Stimulated activated CD4-positive, alpha-beta T cell treated with anti-CD3 and anti-CD28 coated beads, Interleukin-4, amount 100 ng/mL, for 4 hours (primary cell): ENCODE measurements at places on chromosomes 2 and 18.

DNA sequence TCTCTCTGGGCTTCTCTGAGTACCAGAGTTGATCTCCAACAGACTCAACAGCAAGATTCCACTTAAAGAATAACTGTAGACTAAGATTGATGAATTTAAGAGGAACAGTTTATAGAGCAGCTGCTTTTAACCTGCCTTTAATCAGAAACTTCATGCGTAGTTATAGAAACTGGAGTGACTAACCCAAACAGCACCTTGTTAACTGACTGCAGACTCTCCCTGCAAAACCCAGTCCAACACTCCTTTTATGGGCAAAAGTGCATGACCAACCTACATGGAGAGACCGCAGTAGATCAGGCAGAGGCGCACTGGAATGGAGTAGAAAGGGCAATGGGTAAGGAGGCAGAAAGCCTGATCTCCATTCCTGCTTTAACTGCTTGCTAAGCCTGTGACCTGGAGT lies 110.6 kb downstream of the NRP2 start:
- no peak for DNase-seq

DNA sequence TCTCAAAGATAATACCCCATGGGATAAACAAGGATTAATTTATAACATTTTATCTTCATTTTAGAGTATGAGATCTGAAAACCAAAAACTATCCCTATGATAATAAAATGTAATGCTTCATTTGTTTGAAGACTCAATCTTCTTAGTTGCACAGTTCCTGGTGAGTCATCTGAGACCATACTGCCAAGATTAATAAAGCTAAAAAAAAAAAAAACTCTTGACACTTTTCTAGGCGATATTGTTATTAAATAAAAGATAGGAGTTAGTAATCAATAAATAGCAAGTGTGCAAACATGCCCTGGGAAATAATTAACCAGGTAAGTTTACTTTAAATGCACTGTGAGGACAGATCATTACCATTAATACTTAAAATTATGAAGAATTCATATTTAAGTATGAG lies 83.9 kb downstream of the RPE start:
- DNase-seq = no peak

DNA sequence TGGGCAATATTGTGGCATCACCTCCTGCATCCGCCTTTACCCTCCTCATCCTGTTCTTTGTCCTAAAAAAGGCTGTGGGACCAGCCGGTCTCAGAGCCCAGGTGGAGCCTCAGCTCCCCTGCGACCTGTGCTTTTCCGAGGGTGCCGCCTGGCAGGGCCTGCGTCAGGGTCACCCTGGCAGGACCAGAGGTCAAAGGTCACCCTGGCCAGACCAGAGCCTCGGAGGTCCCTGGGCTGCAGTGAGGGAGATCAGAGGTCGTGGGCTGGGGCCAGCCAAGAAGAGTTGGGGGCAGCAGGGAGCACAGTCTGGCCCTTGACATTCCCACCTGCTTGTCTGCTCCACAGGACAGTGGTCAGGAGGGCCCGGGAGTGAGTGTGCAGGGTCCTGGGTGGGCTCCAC lies 31.5 kb downstream of the RBFA start:
- DNase-seq = no peak

GRCh38 chr2:100317634-100318033 lies 4.7 kb downstream of the LONRF2 start:
- no peak for DNase-seq

GRCh38 chr2:150885774-150886386 lies 375.8 kb downstream of the RBM43 start:
- DNase-seq = no peak

DNA sequence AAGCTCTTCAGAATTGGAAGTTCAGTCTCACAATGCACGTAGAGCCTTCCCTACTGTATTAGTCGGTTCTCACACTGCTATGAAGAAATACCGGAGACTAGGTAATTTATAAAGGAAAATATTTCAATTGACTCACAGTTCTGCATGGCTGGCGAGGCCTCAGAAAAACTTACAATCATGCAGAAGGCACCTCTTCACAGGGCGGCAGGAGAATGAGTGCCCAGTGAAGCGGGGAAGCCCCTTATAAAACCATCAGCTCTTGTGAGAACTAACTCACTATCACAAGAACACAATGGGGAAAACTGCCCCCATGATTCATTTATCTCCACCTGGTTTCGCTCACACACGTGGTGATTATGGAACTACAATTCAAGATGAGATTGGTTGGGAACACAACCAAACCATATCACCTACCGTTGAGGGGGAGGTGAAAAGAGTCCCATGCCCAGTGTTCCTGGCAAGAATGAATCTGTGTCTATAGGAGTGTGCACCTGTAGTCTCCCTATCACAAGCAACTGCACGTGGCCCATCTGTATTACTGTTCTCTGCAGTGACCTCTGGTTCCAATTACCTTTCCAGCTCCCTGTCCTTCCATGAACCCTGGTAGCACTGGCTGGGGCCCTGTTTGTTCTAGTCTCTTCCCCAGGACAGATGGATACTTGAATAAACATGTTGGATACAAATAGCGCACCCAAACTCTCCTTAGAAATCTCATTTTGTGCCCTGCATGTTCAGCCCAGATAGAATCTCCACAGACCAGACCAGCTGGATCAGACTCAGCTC lies 44.4 kb upstream of the ATL2 start:
- DNase-seq = no peak

DNA sequence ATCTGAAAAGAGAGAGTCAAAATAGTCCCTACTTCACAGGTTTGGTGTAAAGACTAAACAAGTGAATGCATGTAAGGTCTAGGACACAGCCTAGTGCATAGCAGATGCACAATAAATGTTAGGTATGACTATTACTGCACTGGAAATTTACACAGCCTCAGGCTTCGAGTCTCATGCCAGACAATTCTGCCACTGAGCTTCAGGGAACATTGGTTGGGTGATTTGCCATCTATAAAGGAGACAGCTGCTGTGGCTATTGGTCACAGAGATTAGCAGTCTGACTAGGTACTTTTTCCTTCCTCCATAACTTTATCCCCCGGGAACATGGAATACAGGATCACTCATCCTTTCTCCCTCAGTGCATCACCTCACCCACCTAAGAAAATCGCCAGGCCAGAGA lies 89.2 kb downstream of the FAM124B start:
- DNase-seq = no peak

- no peak for DNase-seq
Observed at GRCh38 chr2:41698678-41699422, 349.0 kb upstream of the PKDCC start.

- DNase-seq = no peak
Observed at GRCh38 chr2:219388907-219389156, 1.1 kb upstream of the DNPEP start.

GRCh38 chr2:230068651-230069055 lies at the start of gene SLC16A14:
Gene SLC16A14 (minus strand): TSS chr2:230068924. CDS start chr2:230059352, 9,572 bp downstream.
- DNase-seq = no peak

DNA sequence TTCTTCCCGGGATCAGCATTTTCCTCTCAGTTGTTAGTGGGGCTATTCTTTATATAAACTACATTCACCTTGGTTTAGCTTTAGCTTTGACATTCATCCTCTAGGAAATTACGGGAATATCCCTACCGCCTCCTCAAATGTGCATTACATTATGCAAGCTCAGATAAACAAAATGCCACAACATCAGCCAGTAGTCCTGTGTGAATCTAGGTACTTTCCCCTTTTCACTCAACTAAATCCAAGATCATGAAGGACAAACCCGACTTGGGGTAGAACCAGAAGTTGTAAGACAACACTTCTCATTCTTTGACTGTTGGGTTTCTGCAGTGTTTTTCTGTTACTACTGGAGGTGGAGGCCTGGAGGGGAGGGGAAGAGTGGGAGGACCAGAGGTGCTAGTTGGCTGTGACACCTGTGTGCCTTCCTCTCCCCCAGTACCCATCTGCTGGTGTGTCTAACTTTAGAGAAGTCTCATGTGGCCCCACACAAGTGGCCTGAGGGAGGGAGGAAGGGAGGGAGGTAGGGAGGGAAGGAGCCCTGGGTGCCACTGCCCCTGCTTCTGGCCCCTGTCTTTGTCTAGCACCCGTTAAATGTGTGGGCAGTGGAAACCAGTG lies 84.8 kb upstream of the BCL2L11 start:
- no peak for DNase-seq

DNA sequence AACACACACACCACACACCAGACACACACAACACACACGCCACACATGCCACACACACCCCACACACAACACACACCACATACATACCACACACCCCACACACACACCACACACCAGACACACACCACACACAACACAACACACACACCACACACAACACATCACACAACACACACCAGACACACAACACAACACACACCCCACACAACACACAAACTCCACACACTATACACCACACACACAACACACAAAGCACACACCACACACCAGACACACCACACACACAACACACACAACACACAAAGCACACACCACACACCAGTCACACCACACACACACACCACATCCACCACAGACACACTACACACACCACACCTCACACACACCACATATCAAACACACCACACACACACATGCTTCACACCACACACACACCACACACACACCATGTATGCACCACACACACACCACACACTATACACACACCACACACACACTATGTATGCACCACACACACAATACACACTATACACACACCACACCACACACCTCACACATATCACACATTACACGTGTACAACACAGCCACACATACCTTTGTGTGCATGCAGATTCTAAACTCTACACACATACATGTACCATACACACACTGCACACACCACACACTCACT lies 72.2 kb downstream of the TMEM18 start:
- DNase-seq = no peak

DNA sequence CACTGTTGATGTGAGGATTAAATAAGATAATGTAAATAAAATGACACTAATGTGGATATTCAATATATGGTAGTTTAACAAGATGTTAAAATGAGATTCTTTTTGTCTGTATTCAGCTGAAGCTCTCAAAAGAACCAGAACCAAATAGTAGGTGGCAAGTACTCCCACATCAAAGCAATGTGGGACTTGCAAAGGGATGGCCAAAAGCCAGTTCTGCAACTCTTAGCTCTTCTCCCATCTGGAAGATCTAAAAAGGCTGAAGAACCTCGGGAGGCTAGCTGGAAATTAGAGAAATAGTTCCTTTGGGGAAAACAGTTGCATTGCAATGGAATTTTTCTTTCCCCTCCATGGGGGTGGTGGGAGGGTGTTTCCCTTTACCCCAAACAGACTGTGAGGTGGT lies 48.7 kb downstream of the FBXO48 start:
- no peak for DNase-seq

DNA sequence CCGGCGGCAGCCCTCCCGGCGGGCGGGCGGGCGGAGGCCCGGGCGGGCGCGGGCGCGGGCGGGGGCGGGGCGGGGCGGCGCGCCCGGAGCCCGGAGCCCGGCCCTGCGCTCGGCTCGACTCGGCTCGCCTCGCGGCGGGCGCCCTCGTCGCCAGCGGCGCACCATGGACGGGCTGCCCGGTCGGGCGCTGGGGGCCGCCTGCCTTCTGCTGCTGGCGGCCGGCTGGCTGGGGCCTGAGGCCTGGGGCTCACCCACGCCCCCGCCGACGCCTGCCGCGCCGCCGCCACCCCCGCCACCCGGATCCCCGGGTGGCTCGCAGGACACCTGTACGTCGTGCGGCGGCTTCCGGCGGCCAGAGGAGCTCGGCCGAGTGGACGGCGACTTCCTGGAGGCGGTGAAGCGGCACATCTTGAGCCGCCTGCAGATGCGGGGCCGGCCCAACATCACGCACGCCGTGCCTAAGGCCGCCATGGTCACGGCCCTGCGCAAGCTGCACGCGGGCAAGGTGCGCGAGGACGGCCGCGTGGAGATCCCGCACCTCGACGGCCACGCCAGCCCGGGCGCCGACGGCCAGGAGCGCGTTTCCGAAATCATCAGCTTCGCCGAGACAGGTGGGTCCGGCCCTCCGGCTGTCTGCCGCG lies at the start of gene INHBB:
INHBB (plus strand) TSS at position 111 of the 641 bp plus-strand sequence; CDS start at position 164, 53 bp downstream.
- no peak for DNase-seq

DNA sequence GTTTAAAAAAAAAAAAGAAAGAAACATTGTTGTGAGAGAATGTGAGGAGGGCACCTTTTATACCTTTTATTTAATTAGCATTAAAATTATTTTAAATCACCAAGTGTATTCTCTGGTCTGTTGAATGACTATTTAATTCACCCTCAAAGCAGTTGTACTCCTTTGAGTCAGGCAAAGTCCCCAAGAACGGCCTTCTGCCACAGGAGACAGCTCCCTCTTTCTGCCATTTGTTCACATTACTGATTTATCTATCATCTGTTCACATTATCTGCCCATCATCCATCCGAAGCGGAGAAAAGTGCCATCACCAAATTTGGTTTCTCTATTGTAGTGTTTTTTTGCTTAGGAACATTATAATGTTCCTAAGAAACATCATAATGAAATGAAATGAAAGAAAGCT lies 240.7 kb upstream of the DPP10 start:
- no peak for DNase-seq

- no peak for DNase-seq
Observed at GRCh38 chr2:220855296-220855695, 716.8 kb downstream of the EPHA4 start.

GRCh38 chr2:30930716-30931115 lies 123.5 kb upstream of the CAPN13 start:
- DNase-seq = no peak

- peak; percentile 66 for DNase-seq
Observed at GRCh38 chr2:47905386-47906156, 727 bp downstream of the FBXO11 start.

- no peak for DNase-seq
Observed at GRCh38 chr18:29163596-29163995, 986.7 kb upstream of the CDH2 start.

DNA sequence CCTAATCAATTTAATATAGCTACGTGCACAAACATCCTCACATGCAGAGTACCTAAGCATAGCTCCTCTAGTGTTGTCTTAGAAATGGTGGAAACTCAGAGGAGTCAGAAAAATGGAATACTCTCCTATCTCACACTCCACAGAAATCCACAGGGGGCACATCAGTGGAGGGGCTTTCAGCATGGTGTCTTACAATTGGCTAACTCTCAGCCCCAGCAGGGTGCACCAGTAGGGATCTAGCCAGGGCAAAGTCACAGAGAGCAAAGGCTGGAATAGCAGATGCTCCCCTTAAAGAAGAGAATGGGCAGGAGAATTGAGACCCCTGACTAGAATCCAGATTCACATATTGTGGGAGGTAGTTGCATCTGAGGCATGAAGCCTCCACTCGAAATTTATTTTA lies 135.7 kb downstream of the MAIP1 start:
- DNase-seq = no peak

- DNase-seq = no peak
Observed at GRCh38 chr2:172440795-172441194, 13.4 kb downstream of the ITGA6 start.

- DNase-seq = no peak
Observed at GRCh38 chr2:86584151-86584913, 21.1 kb upstream of the CHMP3 start.

GRCh38 chr2:196989496-196989895 lies 63.0 kb upstream of the PGAP1 start:
- DNase-seq = no peak

DNA sequence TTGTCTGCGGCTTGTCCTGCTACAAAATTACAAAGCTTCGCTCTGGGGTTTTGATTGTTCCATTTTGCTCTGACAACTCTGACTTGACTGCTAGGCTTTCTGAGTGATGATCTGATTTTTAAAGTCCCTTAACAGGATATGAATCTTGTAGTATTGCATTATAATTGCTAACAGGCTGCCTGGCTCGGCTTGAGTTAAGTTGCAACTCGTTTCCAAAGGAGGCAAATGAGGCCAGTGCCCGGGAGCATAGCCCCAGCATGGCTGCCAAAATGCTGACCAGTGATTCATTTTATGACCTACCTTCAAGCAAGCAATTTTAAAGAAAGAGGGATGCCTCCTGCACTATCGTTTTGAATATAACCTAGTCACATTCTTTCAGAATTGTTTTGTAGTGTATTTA lies 135.4 kb downstream of the COL6A3 start:
- no peak for DNase-seq
